ENCODE measurements at places on chromosomes 7 and 10.

GRCh38 chr10:7340179-7340874, 70.5 kb downstream of the SFMBT2 start:
- DNase-seq = no peak

DNA sequence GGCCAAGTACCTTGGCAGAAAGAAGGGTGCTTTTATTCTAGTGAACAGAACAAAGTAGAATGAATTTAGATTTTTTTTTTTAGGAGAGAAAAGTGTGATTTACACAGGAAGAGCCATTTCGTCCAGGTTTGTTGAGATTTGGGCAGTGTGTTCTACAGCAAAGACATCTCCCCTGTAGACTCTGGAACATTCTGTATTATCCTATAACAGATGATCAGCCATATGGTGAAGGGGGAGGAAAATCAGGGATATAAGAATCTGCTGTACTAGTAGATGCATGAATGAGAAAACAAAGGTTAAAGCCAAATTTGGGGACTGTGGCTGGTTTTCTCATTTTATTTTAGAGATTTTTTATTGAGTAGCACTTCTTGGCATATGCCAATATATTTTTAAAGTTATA, 453.7 kb upstream of the LRRTM3 start:
- DNase-seq = no peak

DNA sequence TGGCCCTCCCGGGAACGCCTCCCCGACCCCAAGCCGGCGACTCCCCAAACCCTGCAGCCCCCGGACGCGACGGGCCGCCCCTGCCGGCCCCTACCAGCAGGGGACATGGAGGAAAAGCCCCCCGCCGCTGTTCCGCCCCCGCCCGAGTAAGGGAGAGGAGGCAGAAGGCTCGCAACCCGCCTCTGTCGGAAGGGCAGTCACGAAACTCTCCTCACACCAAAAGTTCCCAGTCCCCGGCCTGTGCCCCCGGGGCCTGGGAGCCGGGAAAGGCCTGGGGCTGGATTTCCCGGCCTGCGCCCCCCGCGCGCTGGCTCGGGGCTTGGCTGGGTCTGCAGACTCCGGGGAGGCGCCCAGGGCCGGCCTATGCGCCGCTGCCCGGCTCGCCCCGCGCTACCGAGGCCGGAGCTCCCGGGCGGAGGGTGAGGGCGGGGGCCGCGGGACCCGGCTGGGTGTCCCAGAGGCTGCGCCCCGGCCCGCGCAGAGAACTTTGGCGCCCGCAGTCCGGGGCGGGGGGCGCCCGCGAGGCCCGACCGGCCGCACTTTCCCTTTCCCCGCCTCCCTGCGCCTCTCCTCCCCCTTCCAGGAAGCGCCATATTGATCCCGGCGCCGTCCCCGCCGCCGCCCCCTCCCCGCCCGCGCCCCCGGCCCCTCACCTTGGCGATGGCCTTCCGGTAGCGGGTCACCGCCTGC, 728 bp downstream of the PARD3 start:
- no peak for DNase-seq

DNA sequence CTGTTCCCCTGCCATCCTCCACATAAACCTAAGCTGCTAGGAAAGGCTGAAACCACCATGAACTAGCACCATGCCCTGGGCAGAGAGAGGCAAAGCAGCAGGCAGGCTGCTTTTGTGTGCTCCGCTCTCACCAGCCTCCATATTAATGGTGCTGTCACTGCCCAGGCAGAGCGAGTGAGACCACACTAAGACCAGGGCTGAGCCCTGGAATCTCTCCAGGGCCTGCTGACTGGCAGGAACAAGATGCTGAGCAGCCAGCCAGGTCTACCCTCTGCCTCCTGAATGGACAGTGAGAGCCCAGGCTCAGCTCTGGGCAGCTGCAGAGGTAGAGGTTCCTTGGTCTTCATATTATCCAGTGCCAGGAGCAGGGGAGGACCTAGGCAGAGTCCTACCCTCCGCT, 1.6 kb upstream of the CRHR2 start:
- no peak for DNase-seq

GRCh38 chr7:111101856-111102646, 11.1 kb downstream of the LRRN3 start:
- DNase-seq = no peak

- no peak for DNase-seq
Observed at GRCh38 chr7:133778472-133778871, 348.7 kb upstream of the LRGUK start.

GRCh38 chr10:95517536-95518454, 43.4 kb downstream of the SORBS1 start:
- no peak for DNase-seq

- DNase-seq = no peak
Observed at GRCh38 chr7:108650467-108650866, 80.8 kb downstream of the DNAJB9 start.

- DNase-seq = no peak
Observed at GRCh38 chr7:123057911-123058310, 62.4 kb upstream of the TAS2R16 start.

GRCh38 chr10:3077940-3078630, 10.7 kb downstream of the PFKP start:
- no peak for DNase-seq

GRCh38 chr10:44994752-44995530, 5.8 kb upstream of the ZNF22 start:
- DNase-seq = no peak

GRCh38 chr10:112208997-112209396, 25.4 kb upstream of the GPAM start:
- no peak for DNase-seq

DNA sequence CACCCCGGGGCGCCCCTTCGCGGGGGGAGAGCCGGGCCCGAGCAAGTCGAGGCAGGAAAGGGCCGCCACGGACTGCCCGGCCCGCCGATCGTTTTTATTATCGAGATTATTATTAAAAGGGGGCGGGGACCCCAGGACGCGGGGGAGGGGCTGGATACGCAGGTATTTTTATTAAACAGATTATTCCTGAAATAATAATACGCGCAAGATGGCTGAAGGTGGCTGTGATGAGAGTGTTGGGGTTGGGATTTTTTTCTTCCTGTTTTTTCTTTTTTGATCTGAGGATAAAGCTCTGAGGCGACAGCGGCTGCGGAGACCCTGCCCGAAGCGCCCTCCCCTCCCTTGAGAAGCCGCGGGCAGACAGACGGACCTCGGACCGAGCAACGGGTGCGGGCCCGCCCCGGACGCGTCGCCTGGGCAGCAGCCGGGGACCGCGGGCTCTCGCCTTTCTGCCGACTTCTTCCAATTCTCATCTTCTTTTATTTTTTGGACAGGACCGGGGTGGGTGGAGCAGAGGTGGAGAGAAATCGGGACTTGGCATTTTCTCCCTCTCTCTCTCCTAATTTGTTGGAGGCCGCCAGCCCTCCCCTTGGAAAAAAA, 1.4 kb upstream of the TRIM8 start:
- no peak for DNase-seq

DNA sequence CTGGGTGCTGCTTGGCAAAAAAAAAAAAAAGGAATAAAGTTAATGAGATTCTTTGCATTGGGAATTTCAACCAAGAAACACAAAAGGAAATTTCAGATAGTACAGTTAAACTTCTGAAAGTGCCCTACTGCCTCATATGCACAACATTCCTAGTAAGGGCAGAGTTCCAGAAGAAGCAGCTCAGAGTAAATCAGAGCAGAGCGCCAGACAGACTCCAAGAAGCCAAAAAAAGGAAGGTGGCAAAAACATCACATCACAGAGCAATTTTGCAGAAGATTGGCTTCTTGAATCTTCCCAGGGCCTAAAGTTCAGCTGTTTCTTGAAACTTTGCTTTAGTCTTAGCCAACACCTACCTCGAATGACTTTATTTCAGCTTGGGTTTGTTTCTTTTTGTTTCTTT, 544.1 kb downstream of the XPNPEP1 start:
- no peak for DNase-seq

- no peak for DNase-seq
Observed at GRCh38 chr10:103990121-103990520, 23.2 kb downstream of the SLK start.

DNA sequence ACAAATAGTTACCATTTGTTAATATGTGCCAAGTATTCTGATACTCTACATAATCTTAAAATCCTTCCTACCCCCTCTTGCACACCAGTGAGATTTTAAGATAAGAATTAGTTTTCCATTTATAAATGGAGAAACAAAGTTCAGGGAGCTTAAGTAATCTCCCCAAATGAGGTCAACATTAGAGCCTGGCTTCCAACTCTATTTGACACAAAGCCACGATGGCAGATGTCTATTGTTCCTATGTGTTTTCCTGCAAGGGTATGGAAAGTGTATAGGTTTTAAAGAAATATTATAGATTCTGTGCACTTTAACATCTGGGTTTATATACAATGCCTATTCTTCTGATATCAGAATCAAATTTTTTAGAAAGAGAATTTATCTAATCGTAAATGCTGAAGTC, 143.9 kb upstream of the SEMA3C start:
- no peak for DNase-seq

DNA sequence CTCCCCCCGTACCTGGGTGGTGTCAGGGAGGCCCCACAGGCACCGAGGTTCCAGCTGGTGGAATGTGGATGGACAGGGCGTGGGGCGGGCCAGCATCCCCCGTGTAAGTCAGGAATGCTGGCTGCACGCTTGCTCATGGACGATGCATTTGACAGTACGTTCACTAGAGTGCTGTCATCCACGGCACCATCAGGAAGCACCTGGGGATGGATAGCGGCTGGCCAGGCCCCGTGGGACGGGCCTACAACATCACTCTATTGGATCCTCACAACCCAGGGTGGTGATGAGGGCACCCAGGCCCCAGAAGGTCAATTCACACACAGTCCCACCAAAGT, 63.6 kb downstream of the INSIG1 start:
- no peak for DNase-seq

DNA sequence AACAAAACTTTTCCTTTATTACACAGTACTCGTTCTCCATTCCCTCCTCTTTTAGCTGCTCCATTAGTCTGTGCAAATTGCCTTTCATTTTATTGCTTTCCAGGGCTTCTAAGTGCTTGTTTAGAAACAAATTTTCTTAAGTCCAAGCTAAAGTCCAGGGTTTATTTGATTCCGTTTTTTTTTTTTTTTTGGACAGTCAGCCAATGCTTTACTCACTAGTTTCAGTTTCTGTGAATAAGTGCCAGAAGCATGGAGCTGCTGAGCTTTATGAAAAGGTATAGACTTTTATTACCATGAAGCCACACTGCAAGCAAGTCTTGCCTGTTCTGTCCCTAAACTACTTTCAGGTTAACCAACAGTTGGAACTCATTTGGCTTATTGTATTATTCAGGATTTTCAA, 455.0 kb downstream of the GFRA1 start:
- no peak for DNase-seq

DNA sequence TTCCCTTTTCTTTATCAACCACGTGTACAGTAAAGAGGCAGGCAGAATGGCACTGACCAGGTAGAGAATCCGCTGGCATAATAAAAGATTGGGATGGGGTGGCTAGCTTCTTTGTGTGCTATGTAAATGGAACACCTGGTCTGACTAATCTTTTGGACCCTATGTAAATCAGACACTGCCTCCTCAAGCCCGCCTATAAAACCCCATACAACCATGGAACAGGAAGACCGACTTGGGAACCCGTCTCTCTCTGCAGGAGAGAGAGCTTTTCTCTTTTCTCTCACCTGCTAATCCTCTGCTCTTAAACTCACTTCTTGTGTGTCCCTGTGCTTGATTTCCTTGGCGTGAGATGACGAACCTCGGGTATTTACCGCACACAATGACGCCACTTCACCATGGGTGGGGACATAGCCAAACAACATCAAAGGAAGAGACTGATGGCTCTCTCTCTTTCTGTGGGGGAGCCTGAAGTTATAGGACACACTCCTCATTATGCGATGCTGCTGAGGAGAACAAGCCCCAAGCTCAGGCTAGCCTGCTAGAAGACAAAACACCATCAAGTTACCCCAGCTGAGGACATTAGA, 94.2 kb downstream of the ARL5B start:
- no peak for DNase-seq

GRCh38 chr10:14611968-14612693, 162.6 kb downstream of the FAM107B start:
- no peak for DNase-seq

DNA sequence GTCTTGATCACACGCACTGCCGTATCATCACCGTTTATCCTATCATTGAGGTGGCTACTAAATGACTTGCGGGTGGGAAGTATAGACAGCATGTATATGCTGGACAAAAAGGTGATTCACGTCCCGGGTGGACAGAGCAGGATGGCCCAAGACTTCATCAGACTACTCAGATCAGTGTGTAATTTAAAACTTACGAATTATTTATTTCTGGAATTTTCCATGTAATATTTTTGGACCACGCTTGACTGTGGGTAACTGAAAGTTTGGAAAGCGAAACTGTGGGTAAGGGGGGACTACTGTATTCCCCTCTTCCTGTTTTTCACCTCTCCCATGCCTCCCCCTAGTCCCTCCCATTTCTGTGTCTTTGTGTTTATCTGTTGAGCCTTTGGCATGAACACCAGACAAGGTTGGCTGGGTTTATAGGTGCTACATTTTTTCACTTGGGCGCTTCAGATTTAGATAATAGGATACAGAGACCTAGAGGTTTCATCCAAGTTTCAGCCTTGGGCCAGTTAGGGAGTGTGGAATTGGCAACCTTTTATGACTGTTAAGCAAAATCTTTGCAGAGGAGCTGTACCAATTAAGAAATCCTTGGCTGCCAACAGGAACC, 55.8 kb downstream of the RBM20 start:
- no peak for DNase-seq
